ENCODE measurements at places on chromosomes 2 and 18.

- peak overlapping the region; percentile 91 for H3K27ac ChIP-seq
- no peak for DNase-seq
- peaks cover 16% of the 10 kb centered on the region for H3K4me1 ChIP-seq
- H3K27me3 ChIP-seq: no peaks in the 10 kb centered on the region
Measured at GRCh38 chr18:11909061-11909455, 941 bp upstream of the MPPE1 start.

- H3K4me3 ChIP-seq: no peak overlapping the region
- no peak for DNase-seq
- no peaks in the 10 kb centered on the region for H3K36me3 ChIP-seq
- no peak overlapping the region for H3K27ac ChIP-seq
- no peaks in the 10 kb centered on the region for H3K4me1 ChIP-seq
Measured at GRCh38 chr18:9634856-9635255, 20.5 kb upstream of the PPP4R1 start.

DNA sequence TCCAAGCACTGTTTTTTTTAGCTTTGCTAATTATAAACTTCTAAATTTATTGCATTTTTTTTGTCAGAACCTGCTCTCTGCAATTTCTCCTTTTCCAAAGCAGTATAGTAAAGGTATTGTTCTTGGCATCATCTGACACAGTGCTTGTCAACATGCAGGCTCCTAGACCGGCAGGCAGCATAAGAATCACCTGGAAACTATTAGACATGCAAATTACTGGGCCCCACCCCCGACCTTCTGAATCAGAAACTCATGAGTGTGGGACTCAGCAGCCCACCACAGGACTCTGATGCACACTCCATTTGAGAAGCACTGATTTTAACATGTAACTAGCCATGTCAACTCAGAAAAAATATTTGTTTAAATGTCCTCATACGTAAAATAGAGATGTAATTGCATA is 551.1 kb upstream of the CELF4 start:
- H3K27me3 ChIP-seq: no peaks in the 10 kb centered on the region
- no peak for DNase-seq
- H3K36me3 ChIP-seq: no peaks in the 10 kb centered on the region

- no peak for DNase-seq
- no peaks in the 10 kb centered on the region for H3K27me3 ChIP-seq
- no peaks in the 10 kb centered on the region for H3K36me3 ChIP-seq
Measured at GRCh38 chr2:33607251-33607721, 8.2 kb upstream of the FAM98A start.

DNA sequence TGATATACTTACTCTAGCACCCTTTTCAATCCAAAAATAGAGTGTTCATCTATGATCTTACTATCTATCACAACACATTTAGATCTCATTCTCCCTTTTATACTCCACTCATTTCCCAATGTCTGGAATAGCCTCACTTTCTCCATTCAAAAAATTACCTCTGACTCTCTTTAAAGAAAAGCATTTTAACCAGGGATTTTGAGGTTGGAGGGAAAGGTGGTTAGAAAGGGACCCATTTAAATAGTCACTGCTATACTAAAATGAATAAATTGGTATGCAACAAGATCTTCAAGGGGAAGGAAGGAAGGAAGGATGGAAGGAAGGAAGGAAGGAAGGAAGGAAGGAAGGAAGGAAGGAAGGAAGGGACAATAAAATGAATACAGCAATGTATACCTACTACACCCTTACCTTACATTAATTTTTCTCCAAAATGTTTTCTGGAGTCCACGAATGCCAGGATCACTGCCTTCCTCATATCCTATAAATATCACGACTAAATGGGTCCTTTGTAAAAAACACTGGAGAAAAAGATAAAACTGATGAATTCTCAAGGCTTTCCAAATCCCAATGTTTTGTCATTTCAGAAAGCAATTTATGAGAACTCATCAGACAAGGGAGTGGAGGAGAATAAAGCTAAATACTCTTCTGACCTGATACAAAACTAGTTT is 202.7 kb downstream of the ZEB2 start:
- no peak overlapping the region for H3K4me3 ChIP-seq
- H3K36me3 ChIP-seq: peaks cover 18% of the 10 kb centered on the region
- no peak for DNase-seq

DNA sequence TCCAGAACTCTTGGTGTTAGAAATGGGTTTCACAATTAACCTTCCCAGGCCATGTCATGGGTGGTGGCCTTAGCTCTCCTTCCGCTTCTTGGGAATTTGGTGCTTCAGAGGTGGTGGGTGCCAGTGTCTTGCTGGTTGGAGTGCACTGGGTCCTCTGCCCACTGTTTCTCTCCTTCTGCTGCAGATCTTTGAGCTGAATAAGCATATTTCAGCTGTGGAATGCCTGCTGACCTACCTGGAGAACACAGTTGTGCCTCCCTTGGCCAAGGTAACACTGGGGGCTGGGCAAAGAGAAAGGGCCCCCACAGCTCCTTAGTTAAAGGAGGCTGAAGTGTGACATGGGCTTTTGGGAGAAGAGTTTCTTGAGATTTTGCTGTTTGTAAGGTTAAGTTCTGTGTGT is 32.0 kb upstream of the PRLH start:
- peaks cover 17% of the 10 kb centered on the region for H3K4me1 ChIP-seq
- H3K27me3 ChIP-seq: no peaks in the 10 kb centered on the region
- H3K36me3 ChIP-seq: no peaks in the 10 kb centered on the region
- DNase-seq: no peak
- no peak overlapping the region for H3K4me3 ChIP-seq

DNA sequence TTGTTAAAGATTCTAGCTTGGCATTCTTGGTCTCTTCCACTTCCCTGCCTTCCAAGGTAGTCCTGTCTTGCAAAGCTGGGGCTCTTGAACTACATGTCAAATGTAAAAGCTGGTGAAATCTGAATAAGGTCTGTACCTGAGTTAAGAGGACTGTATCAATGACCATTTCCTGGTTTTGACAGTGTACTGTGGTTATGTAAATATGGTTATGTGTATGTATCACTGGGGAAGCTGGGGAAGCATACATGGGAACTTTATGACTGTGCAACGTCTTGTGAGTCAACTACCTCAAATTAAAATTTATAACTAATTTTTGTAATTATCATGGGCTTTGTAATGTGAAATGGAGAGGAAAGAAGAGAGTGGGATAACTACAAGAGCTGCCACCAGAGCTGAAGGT is 81.7 kb downstream of the COL4A4 start:
- H3K4me3 ChIP-seq: no peak overlapping the region
- DNase-seq: no peak
- no peaks in the 10 kb centered on the region for H3K4me1 ChIP-seq
- H3K27ac ChIP-seq: no peak overlapping the region
- no peaks in the 10 kb centered on the region for H3K36me3 ChIP-seq

- no peak overlapping the region for H3K4me3 ChIP-seq
- H3K27ac ChIP-seq: no peak overlapping the region
- peaks cover 5% of the 10 kb centered on the region for H3K36me3 ChIP-seq
- DNase-seq: no peak
- peaks cover 2% of the 10 kb centered on the region for H3K4me1 ChIP-seq
Measured at GRCh38 chr2:112199188-112199587, 55.7 kb downstream of the ZC3H8 start.

DNA sequence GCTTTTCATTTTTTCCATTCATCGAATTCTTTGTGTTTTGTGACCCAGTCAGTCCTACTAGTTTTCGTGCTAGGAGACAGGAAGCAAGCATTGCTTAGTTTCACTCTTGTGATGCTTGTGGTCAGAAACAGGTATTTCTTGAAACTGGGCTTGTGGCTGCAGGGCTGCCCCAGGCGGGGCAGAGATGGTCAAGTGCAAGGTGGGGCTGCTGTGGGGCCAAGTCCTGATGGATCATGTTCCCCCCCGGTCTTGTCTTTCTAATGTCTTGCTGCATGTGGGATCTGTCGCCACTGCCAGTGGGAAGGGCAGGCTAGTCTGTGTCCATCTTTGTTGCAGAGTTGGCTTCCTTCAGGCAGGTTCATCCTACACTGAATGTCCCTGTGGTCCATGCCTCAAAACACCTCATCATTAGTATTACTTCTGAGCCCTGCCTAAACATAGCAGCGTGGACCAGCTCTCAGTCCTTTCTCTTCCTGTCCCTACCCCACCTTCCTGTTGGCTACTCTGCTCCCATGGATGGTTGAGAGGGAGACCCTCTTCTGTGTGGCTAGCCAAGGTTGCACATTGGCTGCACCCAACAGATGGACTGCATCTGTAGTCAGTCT is 38.7 kb downstream of the INPP4A start:
- no peaks in the 10 kb centered on the region for H3K36me3 ChIP-seq
- DNase-seq: no peak
- no peaks in the 10 kb centered on the region for H3K27me3 ChIP-seq
- no peak overlapping the region for H3K4me3 ChIP-seq
- H3K4me1 ChIP-seq: peaks cover 55% of the 10 kb centered on the region

GRCh38 chr2:222303828-222304736 is 5.3 kb upstream of the PAX3 start:
- H3K4me1 ChIP-seq: peaks cover 26% of the 10 kb centered on the region
- H3K27me3 ChIP-seq: peaks cover 100% of the 10 kb centered on the region
- no peak overlapping the region for H3K4me3 ChIP-seq
- H3K27ac ChIP-seq: no peak overlapping the region
- no peaks in the 10 kb centered on the region for H3K36me3 ChIP-seq

DNA sequence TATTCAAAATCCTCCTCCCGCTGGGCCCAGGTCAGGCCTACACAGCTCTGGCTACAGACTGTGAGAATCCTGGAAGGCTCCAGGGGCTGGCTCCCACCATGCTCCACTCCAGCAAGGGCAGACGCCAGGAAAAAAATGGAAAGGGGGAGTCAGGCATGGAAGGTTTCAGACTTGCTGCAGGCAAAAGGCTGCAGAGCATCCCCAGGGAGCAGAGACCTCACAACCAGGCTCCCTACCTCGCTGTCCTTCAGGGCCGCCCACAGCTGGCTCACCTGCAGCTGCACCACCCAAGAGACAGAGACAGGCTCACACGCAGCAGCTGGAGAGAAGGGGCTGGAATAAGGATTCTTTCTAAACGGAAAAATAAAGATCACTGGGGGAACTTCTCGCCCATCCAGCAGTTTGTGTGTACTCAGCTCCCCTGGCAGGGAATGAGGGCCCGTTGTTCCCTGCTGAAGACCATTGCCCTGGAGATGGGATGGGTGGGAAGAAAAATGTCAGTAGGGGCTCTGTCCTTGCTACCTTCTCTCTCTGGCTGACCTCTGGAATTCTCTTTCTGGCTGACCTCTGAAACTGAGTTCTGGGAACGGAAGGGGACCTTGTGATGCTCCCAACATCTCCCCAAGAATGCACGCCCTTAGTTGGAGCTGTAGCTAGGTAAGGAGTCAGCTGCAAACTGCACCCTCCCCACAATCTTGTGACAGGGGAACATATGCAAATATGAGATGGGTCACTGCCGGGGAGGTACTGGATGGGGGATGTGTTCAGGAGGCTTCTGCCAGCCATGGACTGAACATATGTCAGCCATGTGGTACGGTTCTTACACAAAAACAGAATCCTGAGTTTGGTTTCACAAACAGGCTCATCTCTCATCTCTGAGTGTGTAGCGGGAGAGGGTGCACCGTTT is 34.5 kb downstream of the BCL2 start:
- peaks cover 2% of the 10 kb centered on the region for H3K4me1 ChIP-seq
- H3K27ac ChIP-seq: no peak overlapping the region
- no peak for DNase-seq
- H3K27me3 ChIP-seq: no peaks in the 10 kb centered on the region
- no peak overlapping the region for H3K4me3 ChIP-seq

DNA sequence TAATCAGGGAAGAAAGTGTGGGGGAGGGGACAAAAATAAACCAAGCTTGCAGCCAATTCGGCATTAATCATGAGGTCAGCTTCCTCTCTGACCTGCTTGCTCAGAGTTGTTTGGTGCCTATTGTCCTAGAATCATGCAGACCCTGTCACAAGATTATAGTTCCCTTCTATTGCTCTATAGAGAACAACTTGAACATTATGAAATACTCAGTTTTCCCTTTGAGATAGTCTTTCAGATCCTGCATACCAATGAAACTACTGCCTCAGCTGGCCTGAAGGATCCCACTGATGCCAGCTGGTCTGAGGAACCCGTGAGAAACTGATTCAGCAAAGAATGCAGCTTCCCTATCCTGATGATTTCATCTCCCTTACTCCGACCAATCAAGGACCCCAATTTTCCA is 955 bp upstream of the BBS5 start:
- H3K27ac ChIP-seq: no peak overlapping the region
- H3K27me3 ChIP-seq: no peaks in the 10 kb centered on the region
- no peak for DNase-seq
- H3K4me3 ChIP-seq: peak overlapping the region; percentile 89

DNA sequence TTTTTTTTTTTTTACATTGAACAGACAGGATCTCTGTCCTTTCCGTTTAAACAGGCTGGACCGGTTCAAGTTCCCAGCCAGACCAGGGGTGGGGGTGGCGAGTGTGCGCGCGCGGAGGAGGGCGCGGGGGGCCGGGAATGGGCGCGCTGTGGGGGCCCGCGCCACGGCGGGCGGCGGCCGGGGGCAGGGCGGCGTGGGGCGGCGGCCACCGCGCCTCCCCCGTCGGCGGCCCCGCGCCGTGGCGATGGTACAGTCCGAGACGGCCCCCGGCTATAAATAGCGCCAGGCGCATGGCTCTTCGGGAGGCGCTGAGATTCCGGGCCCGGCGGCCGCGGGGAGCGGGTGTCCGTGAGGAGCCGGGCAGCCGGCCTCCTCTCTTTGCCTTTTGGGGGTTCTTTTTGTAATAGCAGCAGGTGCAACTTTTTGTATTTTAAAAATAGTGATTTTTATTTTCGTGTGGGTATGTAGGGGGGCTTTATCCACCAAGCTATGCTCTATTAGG is 430 bp upstream of the CELF4 start:
- peak overlapping the region; percentile 70 for H3K27ac ChIP-seq
- peaks cover 9% of the 10 kb centered on the region for H3K4me1 ChIP-seq
- peaks cover 91% of the 10 kb centered on the region for H3K27me3 ChIP-seq
- DNase-seq: peak; percentile 76
